ENCODE measurements at places on chromosomes 3 and 15.

DNA sequence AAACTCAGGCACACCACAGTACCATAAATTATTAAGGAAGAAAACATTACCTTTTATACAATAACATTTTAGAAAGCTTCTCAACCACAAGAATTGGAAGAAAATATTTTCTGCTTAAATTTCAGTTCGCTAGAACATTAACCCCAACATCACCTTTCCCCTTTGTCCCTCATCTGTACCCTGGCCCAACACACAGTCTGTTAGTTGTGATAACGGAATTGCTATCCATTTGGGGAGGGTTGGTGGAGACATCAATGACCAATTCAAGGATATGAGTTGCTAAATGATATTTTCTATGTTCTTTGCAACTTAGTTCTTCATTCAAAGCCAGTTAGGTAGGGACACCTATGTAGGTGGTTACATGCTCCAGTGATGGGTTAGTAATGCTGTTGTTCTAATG is 5.8 kb downstream of the EID1 start:
- no peak for DNase-seq

DNA sequence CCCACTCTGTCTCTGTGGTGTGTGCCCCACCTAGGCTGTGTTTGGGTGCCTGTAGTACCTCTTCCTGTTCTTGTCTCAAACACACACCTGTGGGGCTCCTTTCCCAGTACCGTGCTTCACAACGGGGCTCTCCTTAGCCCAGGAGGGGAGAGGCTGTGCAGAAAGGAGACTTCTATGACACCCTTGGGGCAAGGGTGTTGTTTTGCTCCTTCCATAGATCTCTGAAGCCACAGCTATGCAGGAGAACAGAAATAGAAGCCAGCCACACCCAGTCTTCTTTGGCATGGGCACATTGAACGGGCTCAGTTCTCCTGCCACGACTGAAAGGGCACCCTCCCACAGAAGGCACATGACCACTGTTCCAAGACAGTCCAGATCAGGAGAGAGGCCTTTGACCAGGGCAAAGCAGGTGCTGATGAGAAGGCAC is 74.3 kb downstream of the LIPC start:
- DNase-seq = no peak

DNA sequence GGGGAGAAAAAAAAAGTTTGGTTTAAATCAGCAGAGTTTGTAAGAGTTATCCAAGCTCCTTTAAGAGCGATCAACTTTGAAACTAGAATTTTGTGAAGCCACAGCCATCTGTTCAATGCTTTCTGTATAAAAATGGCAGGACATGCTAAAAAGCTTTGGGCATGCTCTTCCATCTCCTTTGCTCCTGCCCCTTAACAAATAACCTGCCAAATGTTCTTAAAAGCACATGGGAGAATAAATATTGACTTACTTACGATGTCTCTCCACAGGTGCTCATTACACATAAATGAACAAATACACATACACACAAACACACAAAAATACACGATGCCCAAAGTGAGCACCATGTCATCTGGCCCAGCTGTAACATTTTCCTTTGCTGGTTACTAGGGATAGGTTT is 211.8 kb upstream of the DPH6 start:
- DNase-seq = no peak

DNA sequence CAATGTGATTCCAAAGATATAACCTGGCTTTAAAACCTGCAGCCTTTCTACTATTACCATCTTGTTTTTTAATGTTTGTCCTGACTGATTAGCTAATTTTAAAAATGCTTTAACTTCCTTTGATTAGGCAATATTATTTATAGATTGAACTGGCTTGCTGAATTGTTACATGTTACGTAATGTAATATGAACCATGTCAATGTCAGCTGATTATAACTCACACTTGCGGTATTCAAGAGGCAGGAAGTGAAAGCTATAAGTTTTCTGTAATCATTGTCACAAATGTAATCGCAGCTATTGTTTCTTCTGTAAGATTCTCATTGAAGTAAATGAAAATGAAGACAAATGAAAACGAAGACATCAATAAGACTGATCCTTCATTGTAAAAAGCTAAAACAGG is 146.8 kb downstream of the ROBO2 start:
- DNase-seq = no peak

GRCh38 chr15:93152360-93152759 is 63.3 kb upstream of the RGMA start:
- DNase-seq = no peak

- DNase-seq = no peak
These were observed 1.2 kb downstream of the EIF1B start for GRCh38 chr3:40310705-40311104.

DNA sequence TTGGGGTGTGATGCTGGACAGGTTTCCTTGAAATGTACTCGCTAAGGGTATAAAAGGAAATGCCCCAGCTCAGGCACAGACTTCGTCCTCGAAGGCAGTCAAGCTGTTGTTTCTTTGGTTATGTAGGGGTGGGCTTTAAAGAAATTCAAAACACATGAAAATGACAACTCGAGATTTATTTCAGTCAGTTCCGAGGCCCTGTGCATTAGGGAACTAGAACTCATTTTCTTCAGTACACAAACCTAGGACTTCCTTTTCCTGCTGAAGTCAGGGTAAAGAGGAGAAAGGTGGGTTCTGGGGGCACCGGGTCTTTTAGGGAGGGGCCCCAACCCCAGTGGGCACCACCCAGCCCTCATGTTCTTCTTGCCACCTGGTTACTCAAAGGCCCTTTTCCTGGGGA is 7.7 kb downstream of the CCR9 start:
- DNase-seq = no peak

GRCh38 chr3:47515864-47516319 is 2.4 kb upstream of the ELP6 start:
- DNase-seq = no peak

GRCh38 chr3:156750874-156751245 is 75.3 kb upstream of the LEKR1 start:
- DNase-seq = no peak

- DNase-seq = no peak
These were observed 76.3 kb upstream of the ABHD17C start for GRCh38 chr15:80618685-80619400.

DNA sequence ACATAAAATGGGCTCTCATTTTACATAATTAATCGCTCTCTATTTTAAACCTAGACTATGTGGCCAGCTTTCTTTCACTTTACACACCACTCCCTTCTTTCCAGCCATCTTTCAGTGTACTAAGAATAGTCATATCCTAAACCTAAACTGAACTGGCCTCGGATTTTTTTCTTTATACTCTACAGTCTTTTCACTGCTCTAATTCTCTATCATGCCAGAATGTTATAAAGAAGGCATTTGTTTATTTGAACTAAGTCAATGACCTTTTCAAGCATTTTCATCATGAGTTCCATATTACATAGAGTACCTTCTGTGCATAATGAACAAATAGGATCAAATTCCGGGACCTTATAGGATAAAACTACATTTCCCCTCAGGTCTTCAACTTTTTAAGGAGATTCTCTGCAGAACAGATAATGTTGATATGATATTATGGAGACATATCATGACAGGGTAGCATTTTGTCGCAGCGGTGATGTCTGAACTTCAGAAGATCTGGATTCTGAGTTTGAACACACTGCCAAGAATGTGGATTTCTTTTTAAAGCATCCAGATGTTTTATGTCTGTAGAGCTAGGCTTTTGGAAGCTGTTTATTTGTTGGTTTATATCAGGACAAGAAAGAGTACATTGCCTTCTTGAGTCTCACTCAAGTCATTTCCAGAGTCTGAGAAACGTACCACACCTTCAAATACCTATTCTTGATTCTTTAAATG is 1047.3 kb downstream of the MCTP2 start:
- DNase-seq = no peak

- peak; percentile 11 for DNase-seq
These were observed 5.8 kb downstream of the CELSR3 start for GRCh38 chr3:48656841-48657281.

DNA sequence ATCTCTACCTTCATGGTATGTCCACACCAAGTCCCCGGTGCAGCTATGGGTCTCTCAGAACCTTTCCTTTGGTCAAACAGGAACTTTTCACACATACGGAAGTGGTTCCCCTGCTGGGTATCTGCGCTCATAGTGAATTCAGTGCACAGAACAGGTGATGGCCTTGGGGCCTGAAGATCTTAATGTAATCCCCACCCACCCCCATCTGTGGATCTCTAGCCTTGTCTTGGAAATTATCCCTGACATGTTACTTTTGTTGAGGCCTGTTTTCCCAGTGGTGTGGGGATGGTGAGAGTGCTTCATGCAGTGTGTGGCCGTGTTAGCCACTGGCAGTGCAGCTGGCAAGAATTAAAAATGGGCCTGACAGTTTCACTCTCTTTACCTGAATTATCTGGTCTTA is 71.9 kb upstream of the MYZAP start:
- DNase-seq = no peak

DNA sequence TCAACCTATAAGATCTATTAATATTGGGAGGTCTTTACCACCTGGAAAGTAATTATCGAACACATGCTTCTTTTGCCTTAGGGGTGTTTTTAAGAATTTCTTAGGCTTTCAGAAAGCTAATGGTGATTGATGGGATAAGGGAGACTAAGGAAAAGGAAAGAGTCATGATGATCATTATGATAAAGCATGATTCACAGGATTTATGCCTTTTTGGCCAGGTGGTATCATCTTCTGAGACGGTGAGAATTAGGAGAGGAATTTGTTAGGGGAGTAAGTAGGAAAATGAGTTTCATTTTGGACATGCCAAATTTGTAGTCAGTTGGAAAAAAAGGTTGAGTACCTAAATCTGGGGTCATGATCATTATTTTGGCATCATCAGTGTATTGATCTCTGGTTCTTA is 8.9 kb downstream of the ARMC8 start:
- DNase-seq = no peak

GRCh38 chr3:133521946-133522345 is 51.5 kb upstream of the CDV3 start:
- no peak for DNase-seq

GRCh38 chr3:164371681-164372080 is 706.6 kb downstream of the SI start:
- no peak for DNase-seq

DNA sequence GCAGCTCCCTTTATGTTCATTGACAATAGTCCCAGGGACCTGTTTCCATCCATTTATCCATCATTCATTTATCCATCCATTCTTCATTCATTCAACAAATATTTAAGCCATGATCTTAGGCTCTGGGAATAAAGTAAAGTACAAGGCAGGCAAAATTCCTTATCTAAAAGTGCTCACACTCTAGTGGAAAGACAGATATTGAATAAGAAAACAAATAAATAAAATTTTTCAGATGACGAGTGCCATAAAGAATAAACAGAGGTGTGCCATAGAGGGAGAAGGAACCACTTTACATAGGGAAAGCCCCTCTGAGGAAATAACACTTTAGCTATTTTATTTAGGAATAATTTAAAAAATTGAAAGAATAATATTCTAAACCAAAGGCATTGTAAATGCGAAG is 76.2 kb downstream of the COL8A1 start:
- no peak for DNase-seq

DNA sequence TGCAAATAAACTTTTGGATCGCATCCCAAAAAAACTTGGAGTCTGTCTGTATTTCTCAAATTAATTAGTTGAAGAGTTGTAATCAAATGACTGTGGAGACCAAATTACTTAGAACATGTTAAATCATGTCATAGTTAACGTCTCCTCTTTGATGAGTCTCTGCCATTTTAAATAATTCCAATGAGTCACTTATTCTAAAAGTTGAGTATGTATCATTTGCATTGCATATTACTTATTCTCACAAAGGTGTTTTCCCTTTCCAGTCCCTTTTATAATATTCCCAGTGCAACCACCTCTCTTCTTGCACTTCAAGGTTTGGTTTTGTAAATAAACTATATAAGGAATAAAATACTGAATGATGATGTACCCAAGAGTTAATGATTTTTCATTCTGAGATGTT is 36.0 kb upstream of the MBNL1 start:
- DNase-seq = no peak

- DNase-seq = no peak
These were observed 787.7 kb downstream of the MCTP2 start for GRCh38 chr15:95018888-95019545.

- no peak for DNase-seq
These were observed 163.1 kb downstream of the ZNF385D start for GRCh38 chr3:21587894-21588293.

DNA sequence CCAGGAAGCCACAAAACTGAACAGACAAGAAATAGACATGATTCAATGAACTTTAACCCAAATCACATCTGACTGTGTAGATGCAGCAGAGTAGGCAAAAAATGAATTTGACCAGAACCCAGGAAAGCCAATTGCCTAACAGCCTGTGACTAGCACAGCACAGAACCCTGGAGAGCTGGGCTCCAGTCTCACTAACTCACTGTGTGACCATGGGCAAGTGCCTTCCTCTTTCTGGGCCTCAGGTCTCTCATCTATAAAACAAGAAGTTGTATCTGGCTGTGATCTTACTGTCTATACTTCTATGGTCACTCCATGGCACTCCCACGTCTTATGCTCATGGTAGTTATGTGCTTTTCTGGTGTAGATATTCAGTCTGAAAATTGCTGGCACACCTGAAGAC is 48.1 kb upstream of the USP3 start:
- DNase-seq = no peak

DNA sequence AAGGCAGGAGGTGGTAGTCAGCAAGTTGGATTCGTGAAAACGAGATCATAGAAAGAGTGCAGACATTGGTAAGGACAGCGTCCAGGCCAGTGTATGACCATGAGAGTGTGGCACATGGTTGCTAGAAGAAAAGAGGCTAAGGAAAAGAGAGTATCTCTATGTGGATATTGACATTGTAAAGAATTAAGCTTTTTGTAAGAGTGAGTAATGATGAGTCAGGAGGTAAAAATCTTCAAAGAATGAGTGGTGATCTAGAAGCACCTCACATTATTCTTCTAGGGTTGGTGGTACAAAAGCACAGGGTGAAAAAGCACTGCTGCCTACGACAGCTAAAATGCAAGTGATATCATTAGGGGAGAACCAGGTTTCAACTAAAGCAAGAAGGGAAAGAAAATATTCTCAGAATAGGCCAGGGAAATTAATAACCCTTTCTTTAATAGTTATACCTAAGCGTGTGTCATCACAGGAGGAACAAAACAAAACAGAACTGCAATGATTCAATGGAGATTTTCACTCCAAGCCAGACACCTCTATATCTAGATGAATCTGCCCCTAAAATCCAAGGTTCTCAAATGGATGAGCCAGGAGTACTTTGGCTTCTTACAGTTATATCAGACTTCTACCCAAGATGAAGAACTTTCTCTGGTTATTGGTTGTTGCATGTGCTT is 884.7 kb downstream of the NAALADL2 start:
- no peak for DNase-seq

- no peak for DNase-seq
These were observed 23.6 kb downstream of the ZBTB38 start for GRCh38 chr3:141391991-141392316.

- DNase-seq = no peak
These were observed 147.3 kb upstream of the DPH6 start for GRCh38 chr15:35693286-35693685.

DNA sequence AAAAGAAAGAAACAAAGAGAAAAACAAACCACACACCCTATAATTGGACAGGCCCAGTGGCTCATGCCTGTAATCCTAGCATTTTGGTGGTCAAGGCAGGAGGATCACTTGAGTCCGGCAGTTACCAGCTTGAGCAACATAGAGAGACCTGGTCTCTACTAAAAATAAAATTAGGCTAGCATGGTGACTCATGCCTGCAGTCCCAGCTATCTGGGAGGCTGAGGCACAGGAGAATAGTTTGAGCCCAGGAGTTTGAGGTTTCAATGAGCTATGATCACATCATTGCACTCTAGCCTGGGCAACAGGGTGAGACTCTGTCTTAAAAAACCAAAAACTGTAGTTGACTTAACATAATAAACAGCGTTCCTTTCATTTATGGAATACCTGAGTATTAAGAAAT is 72.3 kb upstream of the ST3GAL6 start:
- no peak for DNase-seq

GRCh38 chr15:26438316-26438715 is 334.6 kb downstream of the GABRB3 start:
- no peak for DNase-seq

Measured in stimulated activated CD4-positive, alpha-beta T cell treated with anti-CD3 and anti-CD28 coated beads, Interleukin-4, amount 100 ng/mL, for 48 hours (primary cell).